ENCODE measurements at places on chromosomes 13 and 19.

DNA sequence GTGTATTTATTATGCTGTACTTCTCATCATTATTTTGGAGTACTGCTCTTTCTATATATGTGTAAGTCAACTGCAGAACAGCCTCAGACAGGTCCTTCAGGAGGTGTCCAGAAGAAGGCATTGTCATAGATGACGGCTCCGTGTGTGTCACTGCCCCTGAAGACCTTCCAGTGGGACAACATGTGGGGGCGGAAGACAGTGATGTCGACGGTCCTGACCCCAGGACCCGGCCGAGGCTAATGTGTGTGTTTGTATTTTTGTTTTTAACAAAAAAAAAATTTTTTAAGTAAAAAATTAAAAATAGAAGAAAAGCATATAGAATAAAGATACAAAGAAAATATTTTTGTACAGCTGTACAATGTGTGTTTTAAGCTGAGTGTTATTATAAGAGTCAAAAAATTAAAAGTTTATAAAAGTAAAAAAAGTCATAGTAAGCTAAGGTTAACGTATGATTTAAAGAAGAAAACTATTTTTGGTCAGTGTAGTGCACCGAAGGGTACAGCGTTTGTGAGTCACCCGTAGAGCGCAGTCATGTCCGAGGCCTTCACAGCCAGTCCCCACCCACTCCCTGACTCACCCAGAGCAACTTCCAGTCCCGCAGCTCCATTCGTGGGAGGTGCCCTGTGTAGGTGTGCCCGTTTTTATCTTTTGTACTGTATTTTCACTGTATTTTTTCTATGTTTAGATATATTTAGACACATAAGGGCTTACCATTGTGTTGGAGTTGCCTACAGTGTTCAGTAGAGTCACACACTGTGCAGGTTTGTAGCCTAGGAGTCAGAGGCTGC is 42.2 kb upstream of the SPACA7 start:
- H3K4me1 ChIP-seq, result no peaks in the 10 kb centered on the region
- H3K27me3 ChIP-seq, result peaks cover 20% of the 10 kb centered on the region
- no peak overlapping the region for H3K27ac ChIP-seq
- H3K4me3 ChIP-seq, result no peak overlapping the region
- no peak for DNase-seq

DNA sequence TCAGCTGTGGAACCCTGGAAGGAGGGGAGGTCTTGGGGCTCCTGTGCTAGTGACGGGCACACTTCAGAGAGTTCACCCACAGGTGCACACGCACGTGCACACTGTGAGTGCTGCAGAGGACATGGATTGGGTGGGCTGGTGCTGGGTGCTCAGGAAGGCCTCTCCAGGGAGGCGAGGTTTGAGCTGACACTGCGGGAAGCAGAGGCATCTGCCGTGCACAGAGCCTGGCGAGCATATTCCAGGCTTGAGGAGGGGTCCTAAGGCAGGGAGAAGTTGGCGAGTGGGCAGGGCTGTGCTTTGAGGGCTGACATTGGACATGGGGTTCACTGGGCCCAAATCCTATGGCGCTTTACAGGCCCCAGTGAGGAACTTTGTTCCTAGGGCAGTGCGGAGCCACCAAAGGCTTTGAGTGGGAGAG is 25.6 kb downstream of the CCDC8 start:
- no peak overlapping the region for H3K27ac ChIP-seq
- H3K4me1 ChIP-seq, result no peaks in the 10 kb centered on the region
- H3K36me3 ChIP-seq, result no peaks in the 10 kb centered on the region
- no peak for DNase-seq
- no peak overlapping the region for H3K4me3 ChIP-seq

DNA sequence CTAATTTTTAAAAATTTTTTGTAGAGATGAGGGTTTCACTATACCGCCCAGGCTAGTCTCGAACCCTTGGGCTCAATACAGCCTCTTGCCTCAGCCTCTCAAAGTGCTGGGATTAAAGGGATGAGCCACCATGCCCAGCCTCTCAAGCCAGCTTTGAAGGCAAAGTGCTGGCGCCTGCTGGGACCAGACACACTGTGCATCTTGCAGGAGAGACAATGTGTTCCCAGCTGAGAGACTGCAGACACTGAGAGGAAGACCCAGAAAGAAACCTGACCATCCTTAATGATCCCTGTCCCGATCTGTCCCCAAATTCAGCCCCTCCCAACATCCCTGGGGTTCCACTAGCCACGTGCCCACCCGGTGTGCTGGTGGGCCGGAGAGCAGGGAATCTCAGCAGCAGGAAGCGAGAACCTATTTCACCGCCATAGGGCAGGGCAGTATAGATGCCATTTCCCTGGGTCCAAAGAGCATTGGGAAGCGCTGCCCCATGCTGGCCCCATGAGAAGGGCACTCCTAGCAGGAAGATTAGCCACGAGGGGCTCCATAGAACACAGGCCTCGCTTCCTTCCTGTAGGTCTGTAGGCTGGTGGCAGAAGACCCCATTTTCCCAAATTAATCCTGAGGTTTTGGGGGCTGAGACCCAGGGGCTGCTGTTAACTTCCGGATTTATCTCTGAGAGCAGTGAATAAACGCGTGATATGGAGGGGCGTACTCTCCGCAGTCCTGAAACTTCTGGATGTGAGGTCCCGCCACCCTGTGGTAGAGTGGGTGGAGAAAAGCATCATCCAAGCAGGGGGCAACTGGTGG is 968 bp downstream of the RAVER1 start:
- H3K4me1 ChIP-seq, result 0 out of 2 replicates have a peak, but pooled peaks cover 3% of the 10 kb centered on the region
- H3K36me3 ChIP-seq, result peaks cover 11% of the 10 kb centered on the region
- peak overlapping the region; percentile 92 for H3K4me3 ChIP-seq
- H3K27ac ChIP-seq, result peak overlapping the region; percentile 69
- no peaks in the 10 kb centered on the region for H3K27me3 ChIP-seq
- DNase-seq, result no peak

DNA sequence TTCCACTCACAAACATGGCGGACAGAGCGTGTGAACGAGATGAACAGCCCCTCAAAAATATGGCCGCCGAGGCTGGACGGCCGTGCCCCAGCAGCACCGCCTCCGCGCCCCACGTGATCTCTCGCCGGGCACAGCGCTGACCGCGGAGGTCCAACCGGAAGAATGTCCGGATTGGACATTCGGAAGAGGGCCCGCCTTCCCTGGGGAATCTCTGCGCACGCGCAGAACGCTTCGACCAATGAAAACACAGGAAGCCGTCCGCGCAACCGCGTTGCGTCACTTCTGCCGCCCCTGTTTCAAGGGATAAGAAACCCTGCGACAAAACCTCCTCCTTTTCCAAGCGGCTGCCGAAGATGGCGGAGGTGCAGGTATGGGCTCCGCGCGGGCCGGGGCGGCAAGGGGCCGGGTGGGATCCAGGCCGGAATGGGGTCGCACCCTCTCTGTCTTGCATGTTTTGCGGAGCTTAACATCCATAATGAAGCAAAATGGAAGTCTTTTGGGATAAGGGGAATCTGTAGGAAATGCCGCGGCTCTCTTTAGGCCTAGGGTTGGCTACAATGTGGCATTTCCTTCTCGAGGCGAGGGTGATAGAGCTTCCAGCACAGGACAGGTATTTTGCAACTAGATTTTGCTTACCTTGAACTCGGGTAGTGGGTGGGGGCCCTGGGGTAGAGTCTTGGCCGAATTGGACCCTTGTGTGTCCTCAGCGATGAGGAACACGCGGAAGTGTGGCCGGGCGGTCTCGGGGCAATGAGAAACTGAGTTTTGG is at the start of gene RPL13A:
RPL13A (plus strand) TSS at position 332 of the 769 bp plus-strand sequence; CDS start at position 354, 22 bp downstream.
- peaks cover 3% of the 10 kb centered on the region for H3K4me1 ChIP-seq
- peak within 1 kb of the TSS; percentile 68 for H3K27ac ChIP-seq
- peaks cover 23% of the 10 kb centered on the region for H3K36me3 ChIP-seq
- DNase-seq, result peak; percentile 99
- H3K4me3 ChIP-seq, result peak within 1 kb of the TSS; percentile 97

DNA sequence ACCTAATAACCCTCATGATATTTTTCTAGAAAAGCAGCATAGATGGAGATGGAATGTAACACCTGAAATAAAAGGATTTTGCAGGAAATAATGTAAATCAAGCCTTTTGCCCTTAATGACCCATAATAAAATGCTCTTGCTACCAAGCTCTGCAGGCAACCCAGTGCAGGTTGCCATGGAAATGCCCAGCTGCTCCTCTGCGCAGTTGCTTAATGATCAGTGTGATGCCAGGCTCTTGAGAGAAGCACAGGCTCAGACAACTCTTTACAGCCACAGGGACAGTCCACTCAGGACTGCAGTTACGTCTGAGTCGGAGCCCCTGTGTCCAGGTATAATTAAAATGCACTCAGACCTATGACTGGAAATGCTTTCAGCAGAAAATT is 165.5 kb downstream of the LACC1 start:
- DNase-seq, result no peak
- no peaks in the 10 kb centered on the region for H3K27me3 ChIP-seq
- no peaks in the 10 kb centered on the region for H3K4me1 ChIP-seq
- H3K4me3 ChIP-seq, result no peak overlapping the region
- no peak overlapping the region for H3K27ac ChIP-seq

DNA sequence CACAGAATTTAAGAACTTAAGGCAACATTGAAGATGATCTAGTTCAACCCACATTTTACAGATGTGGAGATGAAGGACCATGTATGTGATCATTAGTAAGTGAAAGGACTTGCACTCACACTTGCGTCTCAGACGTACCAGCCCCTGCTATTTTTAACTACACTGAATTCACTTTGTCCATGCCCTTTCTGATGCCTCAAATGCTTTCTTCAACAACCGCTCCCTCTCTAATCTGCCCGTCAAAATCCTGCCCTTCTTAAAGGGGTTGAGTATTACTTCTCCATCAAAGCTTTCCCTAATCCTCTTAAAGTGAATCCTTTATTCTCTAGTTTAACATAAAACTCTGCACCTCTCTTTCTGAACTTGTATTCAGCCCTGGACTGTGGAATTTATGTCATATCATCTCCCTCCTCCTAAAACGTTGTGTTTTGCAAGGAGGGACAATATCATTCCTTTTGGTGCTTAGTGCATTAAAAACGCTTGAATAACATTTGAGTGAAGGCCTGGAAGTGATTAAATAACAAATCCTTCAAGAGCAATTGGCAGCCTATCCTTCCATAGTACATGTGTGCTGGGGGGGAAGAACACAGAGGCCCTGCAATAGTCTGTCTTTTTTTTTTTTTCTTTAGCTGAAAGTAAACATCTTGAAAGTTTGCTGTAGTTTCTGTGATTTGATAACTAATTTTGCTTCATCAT is 493.3 kb downstream of the LMO7 start:
- H3K4me1 ChIP-seq, result no peaks in the 10 kb centered on the region
- no peak overlapping the region for H3K4me3 ChIP-seq
- no peak overlapping the region for H3K27ac ChIP-seq
- H3K27me3 ChIP-seq, result no peaks in the 10 kb centered on the region

GRCh38 chr19:17950310-17951156 is 16.4 kb upstream of the KCNN1 start:
- DNase-seq, result no peak
- peaks cover 65% of the 10 kb centered on the region for H3K27me3 ChIP-seq
- H3K4me1 ChIP-seq, result peaks cover 15% of the 10 kb centered on the region
- H3K36me3 ChIP-seq, result no peaks in the 10 kb centered on the region
- 0 out of 2 replicates have a peak overlapping the region, but pooled peaks have one; percentile 14 for H3K4me3 ChIP-seq

DNA sequence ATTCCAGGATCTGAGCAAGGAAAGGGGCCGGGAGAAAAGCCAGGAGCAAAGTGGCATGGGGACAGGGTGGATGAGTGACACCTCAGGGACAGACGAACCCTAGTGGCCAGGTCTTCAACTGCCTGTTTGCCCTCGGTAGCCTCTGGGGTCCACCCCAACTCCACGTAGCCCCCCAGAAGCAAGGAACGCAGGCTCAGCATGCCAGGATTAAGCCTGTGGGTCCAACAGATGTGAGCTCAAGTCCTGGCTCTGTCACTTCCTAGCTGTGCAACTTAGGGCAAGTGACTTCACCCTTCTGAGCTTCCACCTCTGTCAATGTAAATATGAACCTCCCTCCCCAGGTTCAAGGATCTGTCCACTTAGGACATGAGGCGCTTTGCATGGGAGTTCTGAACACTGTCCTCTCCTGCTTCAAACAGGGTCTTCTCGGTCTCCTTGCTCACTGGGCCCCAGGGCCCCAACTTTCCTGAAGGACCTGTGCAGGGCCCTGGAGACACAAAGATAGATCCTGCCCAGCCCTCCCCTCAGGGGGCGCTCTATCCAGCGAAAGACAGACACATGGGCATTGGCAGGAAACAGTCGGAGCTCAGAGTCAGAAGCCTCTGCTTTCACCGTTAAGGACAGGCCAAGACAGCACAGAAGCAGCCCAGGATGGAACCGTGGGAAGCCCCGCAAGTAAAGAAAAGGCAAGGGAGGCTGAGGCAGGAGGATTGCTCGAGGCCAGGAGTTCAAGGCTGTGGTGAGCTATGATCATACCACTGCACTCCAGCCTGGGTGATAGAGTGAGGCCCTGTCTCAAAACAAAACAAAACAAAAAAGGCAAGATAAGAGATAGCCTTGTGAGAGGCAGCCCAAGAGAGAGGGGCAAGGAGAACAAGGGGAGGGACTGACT is 13.2 kb downstream of the SYDE1 start:
- DNase-seq, result no peak
- H3K36me3 ChIP-seq, result no peaks in the 10 kb centered on the region
- no peaks in the 10 kb centered on the region for H3K27me3 ChIP-seq
- H3K4me1 ChIP-seq, result no peaks in the 10 kb centered on the region
- H3K4me3 ChIP-seq, result no peak overlapping the region

DNA sequence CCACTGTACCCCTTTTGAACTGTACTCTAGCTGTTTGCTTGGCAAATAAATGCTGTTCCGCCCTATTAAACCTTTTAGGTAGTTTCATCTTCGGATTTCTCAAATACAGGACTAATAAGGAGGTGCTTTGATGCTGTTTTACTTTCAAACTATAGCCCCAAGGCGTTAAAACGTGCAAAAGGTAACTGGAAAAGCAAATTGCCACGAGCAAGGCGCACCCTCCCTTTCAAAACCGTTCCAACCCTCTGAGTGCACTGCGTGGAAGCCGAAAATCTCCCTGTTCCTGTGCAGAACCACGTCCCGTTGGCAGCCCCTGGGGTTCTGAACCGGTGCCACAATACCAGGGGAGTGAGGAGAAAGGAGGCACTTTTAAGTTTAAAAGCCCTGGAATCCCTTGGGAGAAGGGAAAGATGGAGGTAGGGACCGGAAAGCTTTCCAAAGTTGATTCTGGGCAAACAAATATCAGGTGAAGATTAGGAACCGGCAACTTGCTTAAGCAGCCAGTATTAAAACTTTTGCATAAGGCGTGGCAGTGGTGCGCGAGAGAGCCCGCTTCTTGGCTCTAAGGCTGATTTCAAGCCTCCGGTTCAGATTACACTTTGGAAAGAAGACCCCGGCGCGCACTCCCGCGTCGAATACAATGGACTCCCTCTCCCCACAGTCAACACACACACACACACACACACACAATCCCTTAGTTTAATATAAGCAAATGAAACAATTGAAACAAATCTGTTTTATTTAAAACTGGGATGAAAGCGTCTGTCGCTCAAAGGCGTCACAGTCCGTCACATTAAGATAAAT is 9.5 kb downstream of the POU4F1 start:
- no peaks in the 10 kb centered on the region for H3K27me3 ChIP-seq
- H3K27ac ChIP-seq, result no peak overlapping the region
- no peaks in the 10 kb centered on the region for H3K4me1 ChIP-seq
- DNase-seq, result no peak
- no peaks in the 10 kb centered on the region for H3K36me3 ChIP-seq
- no peak overlapping the region for H3K4me3 ChIP-seq

DNA sequence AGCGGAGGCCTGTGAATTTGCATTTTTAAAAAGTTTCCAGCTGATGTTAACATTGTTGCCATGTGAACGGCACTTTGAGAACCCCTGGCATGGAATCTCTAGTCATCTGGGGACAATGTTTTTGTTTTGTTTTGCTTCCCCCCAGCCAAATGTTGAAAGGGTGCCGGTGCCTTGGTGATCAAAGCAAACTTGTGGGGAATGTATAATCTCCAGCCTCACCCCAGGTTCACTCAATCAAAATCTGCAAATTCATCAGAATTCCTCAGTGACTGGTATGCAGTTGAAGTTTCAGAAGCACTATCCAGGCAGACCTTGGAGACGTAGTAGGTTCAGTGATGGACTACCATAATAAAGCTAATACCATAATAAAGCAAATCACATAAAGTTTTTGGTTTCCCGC is 428.7 kb downstream of the MYO16 start:
- DNase-seq, result no peak
- H3K4me1 ChIP-seq, result no peaks in the 10 kb centered on the region
- no peaks in the 10 kb centered on the region for H3K27me3 ChIP-seq
- H3K36me3 ChIP-seq, result no peaks in the 10 kb centered on the region

Data from MM.1S (cell line).